Pancreas (tissue), 10 donors: ENCODE measurements at places on chromosomes 7 and 10.

- no peaks in the 10 kb centered on the region for H3K4me1 ChIP-seq
- no peak for DNase-seq
- peaks cover 7% of the 10 kb centered on the region for H3K36me3 ChIP-seq
- H3K27ac ChIP-seq = no peak overlapping the region
- H3K27me3 ChIP-seq = no peaks in the 10 kb centered on the region
These were observed 22.9 kb downstream of the DLD start for GRCh38 chr7:107913851-107914250.

DNA sequence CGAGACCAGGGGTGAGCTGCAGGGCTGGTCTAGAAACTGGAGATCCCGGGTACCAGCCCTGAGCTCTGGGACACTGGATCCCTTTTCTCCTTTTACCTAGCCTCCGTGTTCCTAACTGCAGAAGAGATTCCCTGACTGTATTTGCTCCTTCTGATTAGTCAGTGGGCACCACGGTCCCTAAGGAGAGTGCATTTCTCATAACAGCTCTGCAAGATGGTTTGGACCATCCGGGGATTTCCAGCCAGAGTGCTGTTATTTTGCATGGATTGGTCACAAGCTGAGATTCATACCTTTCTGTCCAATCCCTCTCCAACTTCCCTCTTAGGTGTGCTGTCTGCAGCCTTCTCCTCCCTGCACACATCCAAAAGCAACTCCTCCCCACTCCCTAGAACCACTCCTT is 122.6 kb downstream of the MYL10 start:
- DNase-seq = no peak
- no peaks in the 10 kb centered on the region for H3K36me3 ChIP-seq
- no peaks in the 10 kb centered on the region for H3K27me3 ChIP-seq
- no peak overlapping the region for H3K27ac ChIP-seq
- no peak overlapping the region for H3K4me3 ChIP-seq
- H3K4me1 ChIP-seq = no peaks in the 10 kb centered on the region

DNA sequence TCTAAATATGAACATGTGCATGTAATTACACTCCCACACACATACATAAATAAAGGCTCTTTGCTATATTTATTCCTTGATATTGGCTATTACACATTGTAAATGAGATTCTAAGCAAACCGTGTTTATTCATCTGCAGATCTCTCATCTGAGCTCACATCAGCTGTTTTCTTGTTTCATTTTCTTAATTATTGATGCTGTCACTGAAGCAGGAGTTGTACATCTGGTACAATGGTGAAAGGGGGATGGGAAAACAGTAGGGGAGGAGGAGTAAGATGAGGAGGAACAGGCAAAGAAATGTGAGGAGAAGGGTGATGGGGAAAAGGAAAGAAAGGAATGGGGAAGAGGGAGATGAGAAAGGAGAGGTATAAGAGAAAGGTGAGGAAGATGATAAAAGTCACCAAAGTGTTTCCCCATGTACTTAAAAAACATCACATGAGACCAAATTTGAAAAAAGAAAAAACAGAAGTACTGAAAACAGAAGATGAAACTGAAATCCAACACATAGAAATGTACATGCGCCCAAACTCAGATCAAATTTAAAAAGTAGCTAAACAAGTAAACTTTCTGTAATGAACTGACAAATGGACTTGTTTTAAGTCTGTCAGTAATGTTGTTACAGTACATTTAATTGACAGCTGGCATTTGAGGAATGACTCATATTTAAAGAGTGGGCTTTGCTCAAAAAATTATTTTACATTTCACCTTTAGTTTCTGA is 472.2 kb downstream of the ARL4A start:
- no peak for DNase-seq
- H3K4me3 ChIP-seq = no peak overlapping the region
- no peak overlapping the region for H3K27ac ChIP-seq
- no peaks in the 10 kb centered on the region for H3K4me1 ChIP-seq
- H3K27me3 ChIP-seq = no peaks in the 10 kb centered on the region

DNA sequence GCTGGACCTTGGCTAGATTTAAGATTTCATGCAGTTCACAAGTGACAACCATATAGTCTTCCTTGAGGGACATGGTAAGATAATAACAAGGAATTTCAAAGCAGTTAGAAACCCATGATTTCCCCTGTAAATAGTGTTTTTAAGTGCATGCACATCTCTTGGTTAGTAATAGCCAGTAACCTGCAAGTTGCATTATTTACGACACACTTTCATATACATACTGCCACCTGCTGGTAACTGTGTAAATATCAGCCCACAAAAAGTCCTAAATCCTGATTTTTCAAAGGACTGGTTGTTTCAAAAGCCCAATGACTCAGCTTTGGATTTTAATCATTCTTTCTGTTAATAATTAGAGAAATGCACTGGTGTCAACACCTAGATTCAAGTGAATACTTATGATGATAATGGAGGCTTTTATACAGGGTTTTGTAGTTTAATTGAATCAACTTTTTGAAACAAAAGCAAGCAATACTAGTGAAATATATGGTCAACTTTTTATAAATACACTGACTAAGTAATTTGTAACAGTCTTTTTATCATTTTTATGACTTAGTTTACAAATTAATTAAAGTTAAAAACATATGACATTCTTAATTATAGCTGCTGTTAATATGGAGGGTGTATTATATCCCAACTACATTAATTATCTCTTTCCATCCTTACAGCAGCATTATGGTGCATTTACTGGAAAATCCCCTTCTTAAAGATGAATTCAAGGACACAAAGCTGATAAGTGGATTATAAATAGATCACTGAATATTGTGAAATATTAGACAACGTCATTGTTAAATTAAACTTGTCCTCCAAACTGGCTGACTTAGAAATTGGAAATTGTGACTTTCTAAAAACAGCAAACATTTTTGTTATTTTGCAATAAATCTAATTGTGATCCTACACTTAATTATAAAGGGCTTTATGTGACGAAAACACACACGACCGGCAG is 367.7 kb upstream of the SEMA3D start:
- H3K27ac ChIP-seq = no peak overlapping the region
- H3K4me3 ChIP-seq = no peak overlapping the region
- H3K4me1 ChIP-seq = no peaks in the 10 kb centered on the region
- no peaks in the 10 kb centered on the region for H3K36me3 ChIP-seq

DNA sequence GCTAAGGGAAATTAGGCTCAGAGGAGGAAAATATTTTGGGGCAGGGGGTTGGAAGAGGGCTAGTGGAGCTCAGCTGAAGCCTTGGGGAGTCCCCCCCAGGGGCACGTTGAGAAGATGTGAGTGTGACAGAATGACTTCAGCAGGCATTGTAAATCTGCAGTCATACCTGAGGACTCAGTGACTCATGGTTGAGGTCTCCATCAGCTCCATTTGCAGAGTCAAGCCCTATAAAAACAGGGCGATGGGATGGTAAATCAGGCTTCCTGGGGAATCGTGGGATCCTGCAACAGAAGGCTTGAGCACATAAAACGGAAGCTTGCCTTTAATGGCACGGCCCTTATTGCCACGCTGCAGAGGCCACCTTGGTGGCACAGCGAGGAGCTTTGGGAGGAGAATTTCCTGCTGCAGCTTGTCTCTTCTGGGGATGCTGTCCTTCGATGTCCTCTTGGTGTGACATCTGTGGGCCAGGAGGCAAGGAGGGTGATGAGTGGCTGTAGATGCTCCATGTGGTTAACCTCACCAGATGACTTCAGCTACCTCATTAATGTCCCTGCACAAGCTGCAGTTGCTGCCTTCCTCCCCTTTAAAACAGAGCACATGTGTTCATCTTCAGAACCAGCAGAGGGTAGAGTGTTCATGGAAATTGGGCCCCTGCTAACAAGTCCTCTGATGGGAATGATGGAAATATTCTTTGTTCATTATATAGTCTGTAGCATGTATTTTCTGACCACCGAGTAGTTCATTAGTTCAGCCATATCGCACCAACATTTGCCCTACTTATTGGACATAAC is 285.9 kb downstream of the LRMDA start:
- no peaks in the 10 kb centered on the region for H3K27me3 ChIP-seq
- no peak for DNase-seq
- no peak overlapping the region for H3K4me3 ChIP-seq
- H3K36me3 ChIP-seq = no peaks in the 10 kb centered on the region
- H3K27ac ChIP-seq = no peak overlapping the region
- no peaks in the 10 kb centered on the region for H3K4me1 ChIP-seq

GRCh38 chr10:42880255-42880620 is 97.6 kb downstream of the BMS1 start:
- DNase-seq = no peak
- no peaks in the 10 kb centered on the region for H3K36me3 ChIP-seq
- no peaks in the 10 kb centered on the region for H3K4me1 ChIP-seq
- no peaks in the 10 kb centered on the region for H3K27me3 ChIP-seq
- H3K27ac ChIP-seq = no peak overlapping the region

DNA sequence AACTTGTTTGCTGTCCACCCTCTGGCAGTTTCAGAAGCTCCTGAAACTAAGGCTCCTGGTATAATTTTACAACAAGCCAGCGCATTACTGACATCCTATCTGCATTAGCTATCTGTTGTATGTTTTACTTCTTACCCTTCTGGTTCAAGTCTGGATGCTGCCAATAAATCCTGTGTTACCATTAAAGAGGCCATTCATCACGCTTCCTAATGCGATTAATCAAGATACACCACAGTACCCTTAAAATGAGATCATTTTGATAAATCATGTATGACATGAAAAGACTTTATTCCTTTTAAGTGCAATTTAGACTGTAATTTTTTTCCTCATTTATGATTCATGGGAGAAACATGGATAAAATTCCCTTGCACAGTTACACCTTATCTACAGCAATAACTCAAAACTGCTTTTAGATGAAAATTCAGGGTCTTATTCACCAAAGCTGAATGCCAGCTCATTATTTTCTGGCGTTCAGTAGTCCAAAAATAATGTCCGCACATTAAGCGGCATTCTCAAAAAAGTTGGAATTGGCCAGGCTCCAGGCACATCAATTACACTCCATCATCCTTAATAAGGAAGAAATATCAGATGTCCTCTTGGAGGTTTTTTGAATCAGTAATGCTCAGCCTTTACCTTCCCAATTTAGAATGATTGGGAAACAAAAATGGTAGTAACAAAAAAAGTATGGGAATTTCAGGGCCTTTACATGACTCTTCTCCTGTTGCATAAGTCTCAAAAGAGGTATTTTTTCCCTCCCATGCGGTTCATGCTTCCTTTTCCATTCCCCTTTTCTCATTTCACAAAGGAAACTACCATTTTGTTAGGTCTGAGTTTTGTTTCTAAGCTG is 878.5 kb downstream of the LRMDA start:
- no peak overlapping the region for H3K27ac ChIP-seq
- H3K4me3 ChIP-seq = no peak overlapping the region
- H3K36me3 ChIP-seq = no peaks in the 10 kb centered on the region
- H3K27me3 ChIP-seq = no peaks in the 10 kb centered on the region
- no peak for DNase-seq

DNA sequence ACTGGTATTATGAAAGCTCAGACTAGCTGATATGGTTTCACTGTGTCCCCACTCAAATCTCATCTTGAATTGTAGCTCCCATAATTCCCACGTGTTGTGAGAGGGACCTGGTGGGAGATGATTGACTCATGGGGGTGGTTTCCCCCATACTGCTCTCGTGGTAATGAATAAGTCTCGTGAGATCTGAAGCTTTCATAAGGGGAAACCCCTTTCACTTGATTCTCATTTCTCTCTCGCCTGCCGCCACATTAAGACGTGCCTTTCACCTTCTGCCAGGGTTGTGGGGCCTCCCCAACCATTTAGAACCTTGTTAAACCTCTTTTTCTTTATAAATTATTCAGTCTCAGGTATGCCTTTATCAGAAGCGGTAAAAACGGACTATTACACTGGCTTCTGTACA is 40.3 kb downstream of the COL13A1 start:
- H3K4me3 ChIP-seq = no peak overlapping the region
- H3K4me1 ChIP-seq = no peaks in the 10 kb centered on the region
- no peaks in the 10 kb centered on the region for H3K36me3 ChIP-seq
- no peak for DNase-seq

DNA sequence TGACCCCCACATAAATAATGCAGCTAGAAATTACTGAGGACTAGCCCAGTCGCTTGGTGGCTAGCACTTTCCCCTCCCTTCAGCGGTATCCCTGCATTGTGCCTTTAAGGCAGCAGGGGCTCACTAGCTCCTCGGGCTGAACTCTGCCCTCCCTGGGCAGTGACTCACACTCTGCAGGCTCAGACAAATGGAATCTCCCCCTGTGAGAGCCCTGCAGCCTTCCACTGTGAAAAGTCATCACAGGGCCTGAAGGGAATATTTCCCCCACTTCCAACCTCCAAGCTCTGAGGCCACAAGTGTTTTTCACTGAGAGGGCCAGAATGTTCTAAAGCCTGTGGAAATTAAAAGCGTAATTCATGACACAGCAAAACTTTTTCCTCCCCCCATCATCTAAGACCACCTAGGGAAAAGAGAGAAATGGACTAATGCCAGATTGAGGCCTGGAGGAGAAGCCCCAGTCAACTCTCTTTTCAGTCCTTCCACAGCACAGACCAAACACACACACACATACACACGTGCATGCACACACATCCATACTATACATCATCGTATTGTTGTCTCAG is 93.6 kb upstream of the COL1A2 start:
- H3K4me1 ChIP-seq = peaks cover 26% of the 10 kb centered on the region
- no peak overlapping the region for H3K4me3 ChIP-seq
- H3K27ac ChIP-seq = peak overlapping the region; percentile 72

- H3K36me3 ChIP-seq = no peaks in the 10 kb centered on the region
- H3K27ac ChIP-seq = peak overlapping the region; percentile 71
- DNase-seq = peak; percentile 66
- H3K27me3 ChIP-seq = no peaks in the 10 kb centered on the region
- no peak overlapping the region for H3K4me3 ChIP-seq
- peaks cover 54% of the 10 kb centered on the region for H3K4me1 ChIP-seq
These were observed 54.8 kb downstream of the ALOX5 start for GRCh38 chr10:45428611-45429510.

DNA sequence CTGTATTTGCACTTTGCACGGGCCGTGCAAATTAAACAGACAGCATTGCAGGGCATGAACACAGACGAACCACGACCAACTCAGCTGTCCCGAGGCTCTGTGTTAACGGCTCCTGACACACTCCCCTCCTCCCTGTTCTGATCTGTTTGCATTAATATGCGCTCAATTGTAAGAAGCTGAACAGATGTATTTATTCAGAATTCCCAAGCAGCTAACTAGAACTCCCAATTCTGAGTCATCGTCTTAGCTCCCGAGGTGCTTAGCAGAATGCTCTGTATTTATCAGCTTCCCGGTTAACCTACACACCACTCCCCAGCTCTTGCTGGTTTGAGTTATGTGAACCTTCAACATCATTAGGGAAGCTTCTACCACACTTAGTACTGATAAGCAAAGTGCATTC is 286.4 kb downstream of the PTPRN2 start:
- no peak overlapping the region for H3K4me3 ChIP-seq
- H3K36me3 ChIP-seq = no peaks in the 10 kb centered on the region
- H3K27me3 ChIP-seq = no peaks in the 10 kb centered on the region
- H3K27ac ChIP-seq = no peak overlapping the region

DNA sequence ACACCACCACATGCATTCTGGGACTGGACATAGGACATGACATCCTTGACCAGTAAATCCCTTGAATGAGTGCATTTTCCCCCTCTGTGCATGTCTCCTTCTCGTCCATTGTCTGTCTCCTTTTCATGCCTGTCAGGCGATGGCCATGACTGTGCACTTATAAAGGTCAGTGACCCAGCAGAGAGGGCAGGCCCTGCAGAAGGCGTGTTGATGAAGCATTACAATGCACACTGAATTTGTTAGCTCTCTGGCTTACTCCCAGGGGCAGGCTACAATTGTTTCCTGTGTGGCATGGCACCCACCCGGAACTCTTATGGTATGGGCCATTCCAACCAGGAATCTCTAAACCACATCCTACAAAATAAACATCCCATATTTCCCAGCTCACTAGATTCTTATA is 71.1 kb downstream of the SAMD9 start:
- H3K36me3 ChIP-seq = no peaks in the 10 kb centered on the region
- no peak overlapping the region for H3K4me3 ChIP-seq
- H3K27ac ChIP-seq = no peak overlapping the region
- no peaks in the 10 kb centered on the region for H3K4me1 ChIP-seq
- H3K27me3 ChIP-seq = no peaks in the 10 kb centered on the region
